ENCODE measurements at places on chromosomes 2 and 18.

- no peaks in the 10 kb centered on the region for H3K36me3 ChIP-seq
- H3K27ac ChIP-seq: no peak overlapping the region
- H3K4me3 ChIP-seq: no peak overlapping the region
- no peak for DNase-seq
- H3K4me1 ChIP-seq: no peaks in the 10 kb centered on the region
Observed at GRCh38 chr2:223001797-223002175, 50.2 kb upstream of the KCNE4 start.

DNA sequence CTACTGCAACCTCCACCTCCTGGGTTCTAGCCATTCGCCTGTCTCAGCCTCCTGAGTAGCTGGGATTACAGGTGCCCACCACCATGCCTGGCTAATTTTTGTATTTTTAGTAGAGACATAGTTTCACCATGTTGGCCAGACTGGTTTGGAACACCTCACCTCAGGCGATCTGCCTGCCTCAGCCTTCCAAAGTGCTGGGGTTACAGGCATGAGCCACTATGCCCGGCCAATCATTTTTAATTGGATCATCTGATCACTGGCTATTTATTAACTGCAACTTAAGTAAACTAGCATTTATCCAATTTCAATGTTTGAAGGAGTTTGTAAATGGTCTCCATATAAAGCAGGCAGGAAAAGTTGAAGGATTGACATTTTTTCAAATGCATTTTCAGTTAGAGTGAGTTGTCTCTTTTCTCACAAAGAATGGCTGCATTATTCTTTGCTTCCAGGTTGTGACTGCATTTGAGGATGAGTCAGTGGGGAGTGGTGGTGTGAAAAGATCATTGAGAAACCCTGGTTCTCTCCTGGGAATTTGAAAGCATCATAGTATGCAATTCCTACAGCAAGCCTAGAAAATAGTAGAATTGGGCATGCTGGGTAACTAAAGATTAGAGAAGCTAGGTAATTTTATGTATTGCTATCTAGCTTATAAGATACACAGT, 431.1 kb upstream of the ZEB2 start:
- no peaks in the 10 kb centered on the region for H3K27me3 ChIP-seq
- no peaks in the 10 kb centered on the region for H3K4me1 ChIP-seq
- H3K27ac ChIP-seq: no peak overlapping the region

DNA sequence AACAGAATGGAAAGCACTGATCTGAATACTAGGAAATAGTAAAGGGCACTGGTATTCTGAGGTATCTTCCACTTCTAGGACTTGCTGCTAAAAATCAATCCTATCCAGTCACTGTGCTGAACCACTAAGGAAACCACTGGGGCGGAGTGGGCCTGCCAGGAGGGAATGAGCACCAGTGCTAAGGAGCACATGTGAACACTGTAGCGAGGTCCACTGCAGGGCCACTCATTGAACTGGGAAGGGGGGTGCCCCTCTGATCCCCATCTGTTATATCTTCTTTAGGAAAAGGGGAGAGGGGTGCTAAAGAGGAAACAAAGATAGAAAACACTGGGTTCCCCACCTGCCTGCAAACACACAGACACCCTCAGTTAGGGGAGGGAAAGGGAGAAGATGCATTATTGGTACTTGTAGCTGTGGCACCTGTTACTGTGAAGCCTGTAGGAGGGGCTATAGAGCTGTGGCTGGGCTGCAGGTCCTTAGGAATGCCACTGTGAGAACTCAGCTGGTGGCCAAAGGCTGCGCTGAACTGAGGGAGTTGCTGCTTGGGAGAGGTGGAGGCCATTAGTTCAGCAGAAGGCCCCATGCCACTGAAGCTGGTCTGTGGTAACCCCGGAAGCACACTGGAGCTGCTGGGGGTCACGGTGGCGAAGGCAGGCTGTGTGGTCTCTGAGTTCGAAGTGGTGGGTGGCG, 81.8 kb downstream of the INO80D start:
- no peak overlapping the region for H3K27ac ChIP-seq
- no peaks in the 10 kb centered on the region for H3K4me1 ChIP-seq
- peaks cover 50% of the 10 kb centered on the region for H3K36me3 ChIP-seq
- H3K4me3 ChIP-seq: no peak overlapping the region
- peak; percentile 38 for DNase-seq

- H3K4me3 ChIP-seq: no peak overlapping the region
- DNase-seq: peak; percentile 30
- H3K36me3 ChIP-seq: no peaks in the 10 kb centered on the region
- H3K27me3 ChIP-seq: peaks cover 49% of the 10 kb centered on the region
Observed at GRCh38 chr2:86297382-86298147, 39.9 kb downstream of the REEP1 start.

- no peak overlapping the region for H3K4me3 ChIP-seq
- DNase-seq: no peak
- H3K4me1 ChIP-seq: no peaks in the 10 kb centered on the region
- no peak overlapping the region for H3K27ac ChIP-seq
- H3K27me3 ChIP-seq: peaks cover 23% of the 10 kb centered on the region
- no peaks in the 10 kb centered on the region for H3K36me3 ChIP-seq
Observed at GRCh38 chr2:205850611-205851010, 168.3 kb downstream of the NRP2 start.

DNA sequence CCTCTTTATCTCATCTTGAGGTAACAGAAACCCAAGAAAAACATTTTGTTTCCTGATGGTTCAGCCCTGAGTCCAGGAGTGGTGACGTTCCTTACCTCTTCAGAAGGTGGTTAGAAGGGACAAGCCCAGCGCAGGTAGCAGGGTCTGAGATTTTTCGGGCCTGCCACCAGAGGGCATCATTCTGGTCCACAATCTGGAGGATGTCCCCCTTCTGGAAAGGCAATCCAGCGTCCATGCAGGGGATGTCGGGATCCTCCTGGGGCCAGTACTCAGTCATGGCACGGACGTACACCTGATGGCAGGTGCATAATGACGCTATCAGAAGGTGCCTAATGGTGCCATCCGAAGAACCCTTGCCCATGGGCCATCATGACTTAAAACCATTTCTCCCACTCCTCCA, 17.7 kb downstream of the MPP4 start:
- H3K4me1 ChIP-seq: no peaks in the 10 kb centered on the region
- H3K36me3 ChIP-seq: no peaks in the 10 kb centered on the region
- H3K27ac ChIP-seq: no peak overlapping the region

- H3K27ac ChIP-seq: no peak overlapping the region
- no peaks in the 10 kb centered on the region for H3K36me3 ChIP-seq
- H3K27me3 ChIP-seq: peaks cover 49% of the 10 kb centered on the region
Observed at GRCh38 chr18:12262748-12263147, 8.6 kb downstream of the CIDEA start.

GRCh38 chr2:213496226-213496625, 212.0 kb downstream of the SPAG16 start:
- no peaks in the 10 kb centered on the region for H3K27me3 ChIP-seq
- H3K27ac ChIP-seq: no peak overlapping the region
- no peaks in the 10 kb centered on the region for H3K4me1 ChIP-seq
- no peak overlapping the region for H3K4me3 ChIP-seq

- no peak overlapping the region for H3K27ac ChIP-seq
- H3K4me1 ChIP-seq: peaks cover 38% of the 10 kb centered on the region
- H3K36me3 ChIP-seq: peaks cover 3% of the 10 kb centered on the region
- no peak overlapping the region for H3K4me3 ChIP-seq
Observed at GRCh38 chr2:390959-391358, 103.1 kb upstream of the ALKAL2 start.

GRCh38 chr2:16251511-16252225, 311.3 kb downstream of the MYCN start:
- H3K27ac ChIP-seq: no peak overlapping the region
- H3K4me1 ChIP-seq: peaks cover 1% of the 10 kb centered on the region

Measured in activated naive CD4-positive, alpha-beta T cell treated with anti-CD3 and anti-CD28 coated beads, Interleukin-2, amount 10 ng/mL, durations not matched to agents 7 days and 5 days (primary cell).